ENCODE measurements at places on chromosomes 3 and 15.

DNA sequence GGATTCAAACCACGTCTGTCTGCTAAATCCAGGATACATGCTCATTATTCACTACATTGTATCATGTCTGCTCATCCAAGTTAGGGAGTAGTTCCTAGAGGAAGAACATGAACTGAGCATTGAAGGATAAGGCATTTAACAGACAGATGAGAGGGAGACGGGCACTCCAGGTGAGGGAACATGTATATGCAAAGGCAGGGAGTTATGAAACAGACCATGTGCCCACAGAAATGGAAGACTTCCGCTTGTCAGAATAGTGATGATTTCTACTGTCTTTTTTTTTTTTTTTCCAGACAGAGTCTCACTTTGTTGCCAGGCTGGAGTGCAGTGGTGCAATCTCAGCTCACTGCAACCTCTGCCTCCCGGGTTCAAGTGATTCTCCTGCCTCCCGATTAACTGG is 5.0 kb upstream of the NDUFAF1 start:
- no peak for DNase-seq

GRCh38 chr15:63308947-63309346 is 31.5 kb downstream of the APH1B start:
- no peak for DNase-seq

- no peak for DNase-seq
Observed at GRCh38 chr3:133506215-133506901, 67.1 kb upstream of the CDV3 start.

GRCh38 chr3:144771381-144771870 is 799.8 kb downstream of the DIPK2A start:
- no peak for DNase-seq

DNA sequence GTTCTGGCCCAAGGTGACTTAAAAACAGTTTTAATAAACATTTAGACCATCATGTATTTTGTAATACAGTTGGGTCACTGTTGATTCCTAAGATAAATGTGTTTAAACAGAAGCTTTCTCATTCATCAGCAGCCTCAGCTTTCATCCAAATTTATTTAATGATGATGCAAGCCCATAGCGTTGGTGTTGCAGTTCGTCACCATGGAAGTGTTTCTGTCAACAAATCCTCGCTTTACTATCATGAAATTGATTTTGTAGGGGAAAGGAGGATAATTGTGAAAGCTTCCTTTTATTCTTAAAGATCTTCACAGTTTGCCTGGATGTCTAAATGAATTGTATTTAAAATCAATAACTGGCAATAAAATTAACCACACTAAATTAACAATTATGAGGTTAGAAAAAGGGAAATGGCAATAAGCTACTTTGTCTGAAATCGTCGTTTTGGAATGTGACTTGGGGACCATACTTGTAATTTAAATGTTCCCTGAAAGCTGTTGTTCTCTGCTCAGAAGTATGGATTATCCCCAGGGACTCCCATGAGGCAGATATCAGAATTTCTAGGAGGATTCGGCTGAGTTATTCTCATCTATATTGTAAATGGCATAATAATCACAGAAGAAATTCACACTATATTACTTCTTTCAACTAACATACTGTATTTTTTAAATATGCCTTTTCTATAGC is 29.0 kb downstream of the CMSS1 start:
- no peak for DNase-seq

DNA sequence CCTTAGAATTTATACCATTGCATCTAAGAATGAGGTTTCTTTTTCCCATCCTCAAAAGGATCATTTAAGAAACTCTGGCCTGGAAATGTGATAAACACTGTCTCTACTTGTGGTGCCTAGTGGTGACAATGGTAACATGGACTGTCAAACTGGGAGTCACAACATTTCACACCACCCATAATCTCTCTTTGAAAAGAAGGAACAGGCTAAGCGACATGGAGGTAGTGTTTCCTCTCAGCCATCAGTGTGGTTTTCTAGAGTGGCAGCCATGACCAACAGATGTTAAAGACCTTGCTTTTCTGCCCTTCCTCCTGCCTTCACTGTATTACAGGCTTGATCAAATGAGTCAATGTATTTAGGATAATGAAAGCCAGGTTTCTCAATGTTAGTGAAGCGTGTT is 283.1 kb upstream of the STAC start:
- no peak for DNase-seq

- no peak for DNase-seq
Observed at GRCh38 chr15:72047020-72047419, 70.9 kb downstream of the MYO9A start.

DNA sequence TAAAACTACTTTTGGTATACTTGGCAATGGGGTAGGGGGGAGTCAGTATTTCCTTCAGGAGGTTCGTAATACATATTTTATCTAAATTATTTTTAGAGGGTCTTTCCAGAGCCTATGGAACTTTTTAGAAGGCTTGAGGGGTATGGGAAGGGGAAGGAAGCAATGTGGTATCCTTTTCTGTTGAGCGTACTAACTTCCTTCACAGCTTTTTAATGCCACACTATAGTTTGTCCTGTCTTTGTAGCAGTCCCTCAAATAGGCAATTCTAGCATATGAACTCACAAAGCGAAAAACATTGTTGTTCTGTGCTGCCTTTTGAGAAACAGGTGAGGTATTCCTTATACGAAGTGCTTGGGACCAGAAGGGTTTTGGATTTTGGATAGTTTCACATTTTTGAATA is 22.3 kb upstream of the P2RY13 start:
- no peak for DNase-seq

- no peak for DNase-seq
Observed at GRCh38 chr3:49493901-49494300, 23.8 kb downstream of the DAG1 start.

- DNase-seq, result no peak
Observed at GRCh38 chr3:124131158-124131557, 139.2 kb upstream of the ROPN1 start.

DNA sequence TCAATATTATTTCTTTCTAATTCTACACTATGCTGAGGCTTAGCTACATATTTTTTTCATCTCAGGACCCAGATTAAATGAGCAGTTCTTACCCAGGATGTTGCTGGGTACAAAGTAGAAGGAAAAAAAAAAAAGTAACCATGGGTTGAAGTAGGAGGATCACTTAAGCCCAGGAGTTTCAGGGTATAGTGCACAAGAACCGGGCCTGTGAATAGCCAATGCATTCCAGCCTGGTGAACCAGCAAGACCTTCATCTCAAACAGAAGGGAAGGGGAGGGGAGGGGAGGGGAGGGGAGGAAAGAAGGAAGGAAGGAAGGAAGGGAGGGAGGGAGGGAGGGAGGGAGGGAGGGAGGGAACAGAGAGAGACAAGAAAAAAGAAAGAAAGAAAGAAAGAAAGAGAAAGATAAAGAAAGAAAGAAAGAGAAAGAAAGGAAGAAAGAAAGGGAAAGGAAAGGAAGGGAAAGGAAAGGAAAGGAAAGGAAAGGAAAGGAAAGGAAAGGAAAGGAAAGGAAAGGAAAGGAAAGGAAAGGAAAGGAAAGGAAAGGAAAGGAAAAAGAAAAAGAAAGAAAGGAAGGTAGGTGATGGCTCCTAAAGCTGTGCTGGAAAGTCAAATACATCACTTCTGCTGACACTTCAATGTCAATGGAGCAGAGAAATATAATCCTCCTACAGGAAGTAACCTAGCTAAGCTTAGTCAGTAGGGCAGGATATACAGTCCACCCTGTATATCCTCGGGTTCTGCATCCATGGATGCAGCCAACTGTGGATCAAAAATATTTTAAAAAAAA is 206.8 kb upstream of the TGFBR2 start:
- DNase-seq, result no peak

DNA sequence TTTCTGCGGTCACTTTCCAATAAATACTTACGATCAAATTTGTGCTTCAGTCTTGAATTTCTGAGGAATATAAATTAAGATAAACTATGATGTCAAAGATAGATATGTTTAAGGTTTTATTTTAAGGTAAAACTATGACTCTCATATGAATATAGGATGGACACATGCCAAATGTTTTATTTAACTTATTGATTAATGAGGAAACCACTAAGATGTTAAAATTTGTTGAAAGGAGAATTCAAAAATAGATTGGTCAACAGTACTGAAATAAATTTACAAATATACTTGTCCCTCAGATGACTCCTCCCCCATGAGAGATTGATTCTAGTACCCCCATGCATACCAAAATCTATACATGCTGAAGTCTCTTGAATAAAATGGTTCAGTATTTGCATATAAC is 319.7 kb upstream of the KCNH8 start:
- no peak for DNase-seq

GRCh38 chr15:70271422-70272088 is 173.8 kb upstream of the TLE3 start:
- DNase-seq, result no peak

DNA sequence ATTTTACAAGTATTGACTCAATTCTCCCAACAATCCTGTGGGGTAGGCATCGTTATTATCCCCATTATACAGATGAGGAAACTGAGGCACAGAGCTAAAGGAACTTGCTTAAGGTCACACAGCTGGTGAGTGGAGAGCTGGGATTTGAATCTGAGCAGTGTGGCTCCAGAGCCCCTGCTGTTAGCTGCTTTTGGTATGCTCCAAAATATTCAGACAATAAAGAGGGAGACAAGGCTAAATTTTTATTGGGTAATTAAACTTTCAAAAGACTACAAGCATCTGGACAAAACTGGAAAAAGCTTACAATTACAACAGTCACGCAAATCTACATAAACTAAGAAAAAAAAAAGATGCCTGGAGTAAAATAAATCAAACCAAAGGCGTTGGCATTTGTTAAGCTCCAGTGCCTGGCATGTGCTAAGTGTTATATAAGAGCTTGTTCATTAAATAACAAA is 27.7 kb downstream of the CCDC13 start:
- DNase-seq, result no peak

DNA sequence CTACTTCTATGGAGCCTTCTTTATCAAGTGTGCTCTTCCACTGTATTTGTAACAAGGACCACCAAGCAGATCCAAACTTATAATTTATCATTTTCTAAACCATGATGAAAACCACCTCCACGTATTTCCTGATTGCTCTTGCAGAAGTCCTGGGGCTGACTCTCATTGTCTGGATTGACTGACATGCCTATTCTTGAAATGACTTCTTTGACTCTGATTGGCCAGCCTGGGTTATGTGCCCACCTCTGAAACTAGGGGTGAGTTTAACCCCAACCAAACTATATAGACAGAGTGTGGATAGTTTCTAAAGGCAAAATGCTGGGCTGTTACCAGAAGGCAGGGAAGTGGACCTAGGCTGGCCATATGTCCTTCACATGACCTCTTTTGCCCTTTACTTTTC is 12.7 kb downstream of the TMPRSS7 start:
- DNase-seq, result no peak

DNA sequence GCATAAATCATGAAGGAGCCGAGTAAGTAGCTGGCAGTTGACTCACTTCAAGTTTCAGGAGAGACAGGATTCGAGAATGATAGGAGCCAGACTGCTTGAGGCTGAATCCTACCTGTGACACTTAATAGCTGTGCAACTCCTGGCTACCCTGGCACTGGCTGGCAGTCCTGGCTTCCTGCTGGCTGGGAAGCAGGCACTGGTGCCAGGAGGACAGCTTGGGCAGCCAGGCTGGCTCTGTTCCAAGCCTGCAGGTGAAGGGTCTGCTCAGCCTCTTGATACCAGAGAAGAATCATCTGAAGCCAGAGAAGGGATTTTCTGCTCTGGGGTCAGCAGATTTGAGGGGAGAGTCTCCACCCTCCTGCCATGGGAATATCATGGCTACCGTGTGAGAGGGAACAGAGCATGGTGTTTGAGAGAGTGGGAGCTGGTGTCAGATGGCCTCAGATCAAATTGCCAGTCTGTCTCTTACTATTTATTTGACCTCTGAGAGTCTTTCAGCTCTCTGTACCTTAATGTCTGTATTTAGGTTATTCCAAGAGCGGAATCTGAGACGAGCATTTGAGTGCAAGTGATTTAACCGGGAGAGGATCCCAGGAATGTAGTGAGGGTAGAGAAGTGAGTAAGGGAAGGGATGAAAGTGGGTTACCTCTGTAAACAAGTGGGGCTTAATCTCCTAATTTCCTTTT is 4.4 kb upstream of the XIRP1 start:
- no peak for DNase-seq

DNA sequence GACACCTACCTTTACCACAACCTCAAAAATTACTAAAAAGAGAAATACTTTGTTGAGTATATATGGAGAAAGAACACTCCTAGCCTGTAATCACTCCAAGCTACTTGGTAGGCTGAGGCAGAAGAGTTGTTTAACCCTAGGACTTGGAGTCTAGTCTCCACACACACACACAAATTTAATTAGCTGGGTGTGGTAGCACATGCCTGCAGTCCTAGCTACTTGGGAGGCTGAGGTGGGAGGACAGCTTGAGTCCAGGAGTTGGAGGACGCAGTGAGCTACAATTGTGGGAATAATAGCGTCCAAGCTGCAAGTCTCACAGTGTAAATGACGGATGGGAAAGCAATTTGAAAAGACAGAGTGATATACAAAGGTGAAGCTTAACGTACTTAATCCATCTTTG is 50.5 kb downstream of the LDHAL6B start:
- no peak for DNase-seq

DNA sequence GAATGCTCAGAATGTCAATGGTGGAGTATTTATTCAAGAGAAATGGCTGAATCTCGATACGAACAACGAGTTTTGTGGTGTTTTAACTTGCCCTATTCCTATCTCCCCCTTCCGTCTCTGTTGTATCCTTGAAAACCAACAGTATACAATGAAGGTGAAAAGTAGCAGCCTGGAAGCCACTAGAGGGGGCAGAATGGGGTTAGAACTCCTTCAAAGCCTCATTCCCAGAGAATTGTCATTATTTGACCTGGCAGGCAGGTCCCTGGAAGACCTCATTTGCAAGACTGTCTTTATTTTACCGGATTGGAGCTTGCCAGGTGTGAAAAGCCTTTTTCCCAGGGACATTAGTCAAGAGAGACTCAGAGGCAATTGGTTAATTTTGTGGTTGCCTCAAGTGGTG is 139.4 kb downstream of the LRRC28 start:
- no peak for DNase-seq

- DNase-seq, result no peak
Observed at GRCh38 chr3:13844286-13844685, 35.6 kb downstream of the WNT7A start.

- no peak for DNase-seq
Observed at GRCh38 chr15:67917037-67917436, 77.2 kb upstream of the RNU6-1 start.

DNA sequence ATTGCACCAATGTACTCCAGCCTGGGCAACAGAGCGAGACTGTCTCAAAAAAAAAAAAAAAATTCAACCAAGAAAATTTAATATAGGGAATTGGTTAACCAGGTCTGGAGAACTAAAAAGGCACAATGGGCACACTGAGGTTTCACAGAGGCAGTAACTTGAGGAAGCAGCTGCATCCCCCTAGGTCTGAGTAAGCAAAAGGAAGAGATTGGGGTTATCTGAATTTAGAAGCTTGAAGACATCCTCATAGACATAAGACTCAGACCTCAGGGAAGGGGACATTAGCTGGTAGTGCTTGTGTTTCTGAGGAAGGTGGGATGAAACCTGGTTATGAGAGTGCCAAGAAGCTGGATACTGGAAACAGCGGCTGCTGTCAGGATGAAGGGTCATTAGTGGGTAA is 50.1 kb upstream of the LEKR1 start:
- no peak for DNase-seq

- DNase-seq, result no peak
Observed at GRCh38 chr15:70892912-70893560, 410 bp downstream of the LRRC49 start.

- peak; percentile 41 for DNase-seq
Observed at GRCh38 chr3:46368569-46368968, 2.2 kb upstream of the CCR5 start.

All from activated T-cell treated with anti-CD3 and anti-CD28 coated beads for 24 hours (primary cell).